ENCODE measurements at places on chromosomes 11 and 22.

- DNase-seq: no peak
Measured at GRCh38 chr11:14118072-14118471, 155.5 kb downstream of the SPON1 start.

DNA sequence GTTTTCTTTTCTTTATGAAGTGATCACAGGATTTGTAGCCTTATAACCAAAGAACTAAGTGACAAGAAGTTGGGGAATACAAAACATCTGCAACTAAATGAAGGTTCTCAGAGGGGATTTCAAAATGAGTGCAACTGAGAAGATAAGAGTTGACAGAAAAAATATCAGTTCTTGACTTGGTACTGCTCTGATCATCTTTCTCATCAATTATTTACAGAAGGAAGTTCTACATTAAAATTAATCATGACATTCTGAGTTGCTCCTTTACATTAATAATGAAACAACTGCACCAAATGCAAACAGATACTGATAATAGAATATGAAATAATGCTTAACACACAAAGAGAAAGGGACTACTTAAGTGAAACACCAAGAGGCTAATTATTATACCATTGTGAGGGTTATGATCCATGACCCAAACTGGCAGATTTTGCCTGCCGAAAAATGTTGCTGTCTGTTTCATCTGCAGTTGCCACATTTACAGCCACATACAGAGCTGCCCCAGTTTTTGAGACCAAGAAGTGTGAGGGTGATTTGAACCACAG, 561.9 kb upstream of the ANO5 start:
- DNase-seq: no peak

DNA sequence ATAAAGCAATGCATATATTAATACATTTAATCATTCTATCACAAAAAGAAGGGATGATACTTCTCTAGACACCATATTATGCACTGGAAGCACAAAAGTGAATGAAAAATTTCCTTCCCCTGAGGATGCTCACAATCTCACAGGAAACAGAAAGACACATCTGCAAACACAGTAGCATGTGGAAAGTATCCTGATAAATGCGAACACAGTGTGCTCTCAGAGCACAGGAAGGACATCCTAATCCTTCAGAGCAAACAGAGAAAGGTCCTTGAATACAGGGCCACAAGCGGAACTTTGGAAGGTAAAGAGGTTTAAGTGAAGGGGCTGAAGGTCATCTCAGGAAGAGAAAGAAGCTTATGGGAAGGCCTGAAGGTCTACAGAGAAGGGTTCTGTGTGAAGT, 524.6 kb upstream of the LRRC4C start:
- no peak for DNase-seq

DNA sequence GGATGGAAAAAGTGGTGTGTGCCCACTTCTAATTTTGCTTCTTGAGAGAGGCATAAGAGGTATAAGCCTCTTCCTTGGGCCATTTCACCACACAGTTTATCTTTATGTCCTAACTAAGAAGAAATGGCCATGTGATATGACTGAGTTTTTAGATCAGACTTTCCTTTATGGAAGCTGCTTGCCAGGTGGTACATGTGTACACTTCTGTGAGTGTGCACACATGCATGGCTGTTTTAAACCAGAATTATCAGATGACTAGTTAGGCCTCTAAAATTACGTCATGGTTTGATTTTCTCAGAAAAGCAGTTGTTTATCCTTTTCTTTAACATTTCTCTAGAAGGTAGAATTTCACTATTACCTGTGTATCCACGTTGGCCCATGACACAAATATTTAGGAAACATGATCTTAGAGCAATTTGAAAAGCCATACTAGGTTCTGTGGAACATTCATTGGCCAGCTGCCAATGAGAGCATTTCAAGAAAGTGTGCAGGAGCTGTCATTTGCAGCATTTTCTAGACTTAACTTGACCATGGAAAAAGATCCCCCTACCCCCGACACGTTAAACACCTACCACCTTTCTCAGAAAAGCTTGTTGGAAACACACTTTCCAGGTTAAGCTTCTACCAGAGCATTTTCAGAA, 109.2 kb upstream of the GAL start:
- no peak for DNase-seq

DNA sequence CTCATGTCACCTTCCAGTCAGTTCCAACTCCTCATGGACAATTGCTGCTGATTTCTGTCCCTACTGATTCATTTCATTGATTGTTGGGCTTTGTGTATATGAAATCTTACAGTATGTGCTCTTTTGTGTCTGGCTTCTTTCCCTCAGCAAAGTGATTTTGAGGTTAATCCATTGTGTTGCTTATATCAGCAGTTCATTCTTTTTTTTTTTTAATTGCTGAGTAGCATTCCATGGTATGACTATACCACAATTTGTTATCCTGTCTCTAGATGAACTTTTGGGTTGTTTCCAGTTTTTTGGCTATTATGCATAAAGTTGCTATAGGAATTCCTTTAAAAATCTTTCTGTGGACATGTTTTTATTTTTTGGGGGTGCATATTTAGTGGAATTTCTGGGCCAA, 59.9 kb downstream of the NXPE1 start:
- no peak for DNase-seq

GRCh38 chr11:75520688-75521087, 5.1 kb downstream of the GDPD5 start:
- DNase-seq: no peak

DNA sequence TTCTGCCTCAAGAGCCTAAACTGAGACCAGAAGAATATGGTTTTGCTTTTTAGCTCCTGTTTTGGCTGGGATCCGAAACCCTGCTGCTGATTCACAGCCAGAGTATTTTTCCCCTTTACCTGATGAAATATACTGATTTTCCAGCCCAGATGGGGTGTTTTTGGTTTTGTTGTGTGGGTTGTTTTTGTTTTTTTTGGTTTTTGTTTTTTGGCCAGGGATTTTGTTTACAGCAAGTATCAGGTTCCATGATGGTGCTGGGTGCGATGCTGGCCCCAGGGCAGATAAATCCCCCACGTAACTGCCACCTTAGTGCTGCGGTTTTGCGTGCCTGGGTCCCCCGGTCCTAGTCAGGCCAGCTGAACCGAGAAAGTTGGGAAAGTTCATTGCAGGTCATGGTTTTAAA, 103.7 kb downstream of the ZBTB16 start:
- DNase-seq: no peak
